Astrocyte of the hippocampus (primary cell): ENCODE measurements at places on chromosomes 5 and 9.

DNA sequence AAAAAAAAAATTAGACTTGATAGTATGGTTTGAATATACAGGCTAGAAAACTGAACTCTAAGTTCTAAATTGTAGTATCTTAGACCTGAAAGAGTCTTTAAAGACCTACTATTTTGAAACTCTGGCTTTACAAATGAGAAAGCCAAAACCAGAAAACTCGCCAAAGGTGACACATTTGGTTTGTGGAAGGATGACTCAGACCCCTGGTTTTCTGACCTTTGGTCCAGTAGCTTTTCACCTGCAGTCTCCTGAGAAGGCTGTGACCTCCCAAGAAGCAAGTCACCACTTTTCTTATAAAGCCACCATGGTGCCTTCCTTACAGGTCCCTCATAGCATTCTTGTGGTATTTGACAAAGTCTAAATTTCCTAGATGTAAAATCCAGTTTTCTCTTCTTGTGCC is 102.1 kb upstream of the CEP78 start:
- DNase-seq: no peak

DNA sequence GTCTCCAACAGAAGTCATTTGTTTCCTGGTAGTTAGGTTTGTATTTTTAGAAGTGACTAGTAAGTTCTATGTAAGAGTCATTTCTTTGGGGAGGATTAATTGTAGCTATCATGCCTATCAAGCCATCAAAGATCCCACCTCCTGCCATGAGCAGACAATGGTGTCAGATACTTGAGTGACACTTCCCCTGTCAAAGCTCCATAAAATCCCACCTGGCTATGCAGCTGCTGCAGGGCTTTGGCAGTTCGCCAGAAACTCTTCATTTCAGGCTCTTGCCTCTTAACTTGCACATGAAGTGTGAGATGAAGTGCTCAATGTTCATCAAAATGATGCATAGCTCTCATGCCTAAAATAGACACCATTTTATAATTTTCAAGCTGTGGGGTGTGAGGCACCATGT is 312.1 kb downstream of the CDH12 start:
- no peak for DNase-seq

GRCh38 chr5:62283861-62284260 is 22.1 kb upstream of the KIF2A start:
- DNase-seq: no peak

DNA sequence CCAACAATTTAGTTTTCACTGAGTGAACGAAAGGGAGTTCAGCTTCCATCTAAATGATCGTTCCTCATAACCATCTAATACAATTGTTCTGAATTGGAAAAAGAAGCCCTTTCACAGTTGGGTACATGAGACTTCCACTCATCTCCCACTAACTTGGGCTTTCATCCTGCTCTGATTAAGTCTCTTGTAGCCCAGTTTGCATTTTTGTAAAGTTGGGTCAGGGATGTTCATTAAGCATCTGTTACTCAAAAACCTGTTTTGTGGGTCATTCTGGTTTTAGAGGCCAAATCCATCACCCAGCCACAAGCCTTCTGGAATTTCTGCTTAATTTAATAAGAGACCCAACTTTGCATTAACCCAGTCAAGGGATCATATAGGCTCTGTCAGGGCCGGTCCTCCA is 385.3 kb downstream of the BNC2 start:
- DNase-seq: peak; percentile 14

DNA sequence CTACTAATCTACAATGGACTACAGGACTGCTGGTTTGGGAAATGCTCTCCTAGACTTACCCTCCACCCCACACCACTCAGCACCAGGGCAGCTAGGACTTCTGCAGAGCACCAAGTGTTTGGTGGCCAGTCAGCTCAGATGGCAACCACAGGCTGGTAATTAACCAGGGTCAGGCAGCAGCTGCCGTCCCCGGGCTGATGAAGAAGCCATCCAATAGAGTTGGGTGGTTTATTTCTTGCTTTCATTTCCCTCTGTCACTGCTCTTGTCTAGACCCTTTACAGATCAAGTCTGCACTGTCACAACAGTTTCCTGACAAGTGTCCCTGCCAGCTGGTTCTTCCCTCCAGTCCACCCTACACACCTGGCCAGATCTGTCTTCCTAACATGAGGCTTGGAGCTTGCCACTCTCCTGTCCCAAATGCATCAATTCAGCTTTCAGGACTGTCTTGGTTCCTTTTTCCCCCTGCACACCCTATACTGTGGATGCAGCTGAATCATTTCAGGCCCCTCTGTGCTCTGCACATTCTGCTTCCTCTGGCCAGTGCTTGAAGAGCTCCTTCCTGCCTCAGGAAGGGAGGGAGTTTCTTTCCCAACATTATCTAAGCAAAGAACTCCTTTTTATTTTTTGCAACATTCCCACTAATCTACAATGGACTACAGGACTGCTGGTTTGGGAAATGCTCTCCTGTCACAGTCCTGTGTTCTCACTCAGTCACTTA is 30.2 kb upstream of the HSPA9 start:
- DNase-seq: no peak

GRCh38 chr9:92223758-92224157 is 69.7 kb downstream of the IARS1 start:
- no peak for DNase-seq

GRCh38 chr5:59327191-59327980 is 566.1 kb downstream of the PDE4D start:
- DNase-seq: no peak

DNA sequence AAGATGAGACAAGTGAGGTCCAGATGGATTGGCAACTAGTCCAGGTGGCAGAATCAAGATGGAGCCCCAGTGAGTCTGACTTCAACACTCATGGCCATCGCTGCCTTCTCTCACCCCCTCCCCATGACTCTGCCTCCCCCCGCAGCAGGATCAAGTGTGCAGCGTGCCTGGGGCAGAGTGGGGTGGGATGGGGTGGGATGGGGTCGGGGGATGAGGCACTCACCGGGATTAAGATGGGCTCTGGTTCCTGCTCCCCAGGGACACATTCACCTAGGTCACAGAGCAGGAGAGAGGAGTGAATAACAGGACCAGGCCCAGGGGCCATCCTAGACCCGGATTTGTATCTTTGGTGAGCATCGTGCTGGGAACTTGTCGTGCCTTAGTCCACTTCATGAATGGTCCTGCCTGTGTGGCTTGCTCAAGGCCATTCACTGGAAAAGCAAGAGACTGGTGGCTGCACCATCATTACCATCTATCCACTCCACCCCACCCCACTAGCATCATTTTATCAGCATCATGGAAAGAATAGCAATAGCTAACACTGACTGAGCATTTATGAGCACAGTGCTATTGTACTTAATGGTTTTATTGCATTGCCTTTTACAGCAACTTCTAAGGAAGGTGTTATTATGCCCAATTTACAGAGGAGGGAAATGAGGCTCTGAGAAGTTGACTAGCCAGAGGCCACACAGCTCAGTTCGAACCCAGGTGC is 8.5 kb downstream of the AMBP start:
- no peak for DNase-seq

GRCh38 chr9:127887792-127888191 is 10.3 kb upstream of the AK1 start:
- no peak for DNase-seq

GRCh38 chr9:22114956-22115355 is 105.9 kb upstream of the CDKN2B start:
- peak; percentile 48 for DNase-seq

DNA sequence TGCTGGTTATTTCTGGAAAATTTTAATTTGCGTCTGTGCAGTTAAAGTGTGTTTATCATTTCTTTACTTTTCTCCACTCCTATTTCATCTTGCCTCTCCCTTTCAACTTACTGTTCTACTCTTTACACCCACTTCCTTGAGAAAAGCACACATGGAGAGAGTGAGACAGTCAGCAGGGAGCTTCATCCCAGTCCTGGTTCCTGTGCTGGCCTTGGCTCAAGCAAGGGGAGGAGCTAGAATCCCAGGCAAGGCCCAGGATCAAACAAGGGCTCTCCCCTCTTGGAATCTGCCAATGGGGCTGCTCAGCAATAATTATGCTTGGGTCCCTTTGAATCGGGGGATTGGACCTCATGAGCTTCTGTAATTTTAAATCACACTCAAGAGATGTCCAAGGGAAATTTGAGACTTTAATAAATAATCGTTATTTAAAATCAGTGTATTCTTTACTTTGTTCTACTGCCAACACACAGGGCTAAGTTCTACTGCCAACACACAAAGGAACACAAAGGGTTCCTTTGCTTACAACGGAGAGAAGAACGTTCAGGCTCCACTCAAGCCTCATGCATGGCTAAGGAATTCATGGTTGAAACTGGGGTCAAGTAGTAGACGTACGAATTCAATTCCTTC is 439.3 kb upstream of the DAB2 start:
- DNase-seq: no peak

DNA sequence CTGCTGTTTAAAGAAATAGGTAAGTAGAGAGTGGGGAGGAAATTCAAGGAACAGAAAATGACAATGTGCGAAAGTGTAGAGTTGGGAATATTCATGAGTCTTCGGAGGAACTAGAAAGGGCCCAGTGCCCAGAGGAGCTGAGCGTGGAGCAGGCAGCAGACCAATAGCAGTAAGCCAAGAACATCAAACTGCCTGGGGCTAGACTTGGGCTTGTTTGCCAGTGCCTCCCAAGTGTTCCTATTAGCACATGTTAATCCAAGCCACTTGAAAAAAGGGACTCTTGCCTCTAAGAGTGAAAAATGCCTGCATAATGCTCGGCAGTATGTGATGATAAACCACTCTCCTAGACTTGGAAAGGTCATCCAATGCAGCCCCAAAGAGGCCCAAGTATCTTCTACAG is 1.2 kb upstream of the TAL2 start:
- DNase-seq: no peak

GRCh38 chr5:169331292-169331852 is 30.4 kb upstream of the SLIT3 start:
- no peak for DNase-seq

- no peak for DNase-seq
Measured at GRCh38 chr9:113475992-113476391, 12.5 kb downstream of the RGS3 start.

GRCh38 chr9:3868012-3868411 is 342.2 kb upstream of the RFX3 start:
- no peak for DNase-seq

GRCh38 chr5:153447534-153447933 is 42.9 kb upstream of the GRIA1 start:
- DNase-seq: no peak
